Activated naive CD4-positive, alpha-beta T cell (primary cell): ENCODE measurements at places on chromosomes 16 and 17.

GRCh38 chr17:27762527-27763305 is 37.6 kb downstream of the NOS2 start:
- no peak for DNase-seq

DNA sequence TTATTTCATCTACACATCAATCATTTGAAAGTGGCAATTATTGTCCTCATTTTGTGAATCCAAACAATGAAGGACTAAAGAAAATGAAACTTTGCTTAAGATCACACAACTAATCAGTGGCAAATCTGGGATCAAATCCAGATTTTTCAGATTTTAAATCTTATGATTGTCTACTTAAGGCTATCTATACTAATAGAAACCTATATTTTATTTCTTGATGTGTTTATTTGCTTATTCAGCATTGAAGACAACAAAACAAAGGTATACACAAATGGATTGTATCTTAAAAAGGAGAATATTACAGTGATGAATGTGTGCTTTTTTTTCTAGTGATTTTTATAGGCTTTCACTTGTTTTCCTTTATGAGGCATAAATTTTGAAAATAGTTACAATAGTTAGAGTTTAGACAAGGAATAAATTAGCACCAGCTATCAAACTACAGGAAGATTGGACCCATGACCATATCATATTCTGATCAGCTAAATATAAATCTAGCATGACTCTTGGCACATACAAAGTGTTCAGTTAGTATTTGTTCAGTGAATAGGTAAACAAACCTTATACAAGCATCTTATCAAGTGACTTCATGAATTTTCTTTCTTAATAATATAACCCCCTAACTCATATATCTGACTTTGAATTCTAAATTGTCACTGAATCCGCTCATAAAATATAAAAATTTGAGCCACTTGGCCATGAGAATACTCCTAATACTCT is 20.5 kb downstream of the VMP1 start:
- no peak for DNase-seq

DNA sequence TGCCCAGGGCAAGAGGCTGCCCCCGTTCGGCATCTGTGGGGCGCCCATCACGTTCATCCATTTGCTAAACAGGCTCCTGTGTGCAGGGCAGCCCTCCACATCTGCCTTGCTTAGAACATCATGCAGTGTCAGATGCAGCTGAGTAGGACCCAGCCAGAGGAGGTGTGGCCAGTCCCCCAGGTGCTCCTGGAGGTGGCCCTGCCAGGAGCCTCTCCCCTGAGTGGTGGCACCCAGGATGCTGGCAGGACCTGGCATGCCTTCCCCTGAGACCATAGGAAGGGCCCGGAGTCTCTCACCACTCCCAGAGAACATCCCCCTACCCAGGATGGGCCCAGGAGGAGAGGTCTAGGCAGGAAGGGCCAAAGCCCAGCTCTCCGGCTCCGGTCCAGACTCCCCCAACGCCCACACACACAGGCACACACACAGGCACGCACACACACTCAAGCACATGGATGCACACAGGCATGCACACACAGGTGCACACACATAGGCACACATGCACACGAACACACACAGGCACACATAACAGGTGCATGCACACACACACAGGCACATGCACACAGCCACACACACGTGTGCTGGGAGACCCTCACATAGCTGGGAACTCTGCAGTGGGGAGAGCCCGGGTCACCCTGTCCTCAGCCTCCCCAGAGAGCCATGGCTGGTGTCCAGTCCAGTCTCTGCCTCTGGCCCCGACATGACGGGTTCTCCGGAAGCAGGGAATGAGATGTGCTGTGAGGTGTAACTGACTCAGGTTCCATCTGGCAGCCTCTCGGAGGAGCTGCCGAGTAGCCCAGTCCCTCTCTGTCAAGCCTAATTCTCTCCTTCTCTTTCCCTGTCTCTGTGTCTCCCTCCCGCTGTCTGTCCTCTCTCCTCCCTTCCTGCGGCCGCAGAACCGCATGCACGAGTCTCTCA is 74.6 kb downstream of the AMFR start:
- no peak for DNase-seq

- DNase-seq, result no peak
Observed at GRCh38 chr17:55395803-55396505, 25.7 kb downstream of the MMD start.

GRCh38 chr17:43540821-43541674 is 5.1 kb downstream of the ETV4 start:
- no peak for DNase-seq

- peak; percentile 61 for DNase-seq
Observed at GRCh38 chr16:70653809-70654771, 7.7 kb downstream of the IL34 start.
